ENCODE measurements at places on chromosomes 6 and 20. TPM values are rescaled to one million over a fixed set of nuclear protein-coding genes. Genes with fewer than 3 reads are reported as not detected.

Gene MATN4
- total RNA-seq, result not detected

Gene NOX3
- not detected for total RNA-seq

Gene CLIC5
- total RNA-seq, result not detected

Gene ZNF165
- 0.84 TPM for total RNA-seq

Gene PRSS16
- 4.1 TPM for total RNA-seq

Gene ISM1
- not detected for total RNA-seq

Gene PRPH2
- total RNA-seq, result not detected

Gene DDRGK1
- 81.4 TPM for total RNA-seq

DNA sequence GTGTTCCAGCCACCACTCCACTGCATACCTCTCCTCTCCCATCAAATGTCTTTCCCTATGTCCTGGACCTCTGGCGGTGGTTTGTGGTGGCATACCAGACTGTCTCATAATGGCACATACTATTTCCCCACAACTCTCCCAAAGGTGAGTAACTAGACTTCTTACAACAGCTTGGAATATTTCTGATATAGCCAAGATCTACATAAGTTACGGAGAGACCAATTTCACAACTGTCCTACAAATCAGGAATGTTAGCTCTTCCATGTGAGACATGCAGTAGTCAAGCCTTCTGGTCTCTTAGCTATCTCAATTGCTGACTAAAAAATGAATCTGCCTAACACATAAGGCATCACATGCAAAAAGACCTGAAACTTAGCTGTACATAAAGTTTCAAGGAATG, 588.9 kb downstream of the RNF144B start:
- DNase-seq, result no peak

GRCh38 chr6:11538819-11539468, 1.4 kb downstream of the TMEM170B start:
- DNase-seq, result no peak

- DNase-seq, result no peak
Measured at GRCh38 chr6:113077794-113078193, 730.7 kb downstream of the RFPL4B start.

- no peak for DNase-seq
Measured at GRCh38 chr6:110875548-110876169, 1.1 kb downstream of the AMD1 start.

DNA sequence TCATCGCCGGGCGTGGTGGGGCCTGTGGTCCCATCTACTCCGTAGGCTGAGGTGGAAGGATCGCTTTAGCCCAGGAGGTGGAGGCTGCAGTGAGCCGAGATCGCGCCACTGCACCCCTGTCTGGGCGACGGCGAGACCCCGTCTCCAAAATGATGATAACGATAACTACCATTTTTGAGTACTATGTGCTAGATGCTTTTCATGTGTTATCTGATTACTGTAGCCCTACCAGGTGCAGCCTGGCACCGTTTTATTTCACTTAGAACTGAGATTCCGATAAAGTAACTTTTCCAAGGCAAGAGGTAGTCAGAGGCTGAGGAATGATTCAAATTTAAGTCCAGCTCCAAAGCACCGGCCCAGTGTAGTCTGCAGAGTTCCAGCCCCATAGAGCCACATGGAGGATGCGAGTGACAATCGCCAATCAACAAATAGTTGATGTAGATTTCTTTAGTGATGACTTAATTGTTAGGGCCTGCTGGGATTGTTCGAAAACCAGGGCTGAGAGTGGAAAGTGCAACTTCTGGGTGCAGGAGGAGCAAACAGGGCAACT, 727 bp downstream of the ERMARD start:
- DNase-seq, result no peak

- no peak for DNase-seq
Measured at GRCh38 chr6:47424436-47424836, 53.2 kb upstream of the CD2AP start.

- no peak for DNase-seq
Measured at GRCh38 chr6:52953911-52954839, 40.9 kb downstream of the GSTA4 start.

GRCh38 chr20:19934792-19935491, 82.2 kb upstream of the NAA20 start:
- DNase-seq, result no peak

- DNase-seq, result no peak
Measured at GRCh38 chr6:137973201-137973600, 106.1 kb downstream of the TNFAIP3 start.

DNA sequence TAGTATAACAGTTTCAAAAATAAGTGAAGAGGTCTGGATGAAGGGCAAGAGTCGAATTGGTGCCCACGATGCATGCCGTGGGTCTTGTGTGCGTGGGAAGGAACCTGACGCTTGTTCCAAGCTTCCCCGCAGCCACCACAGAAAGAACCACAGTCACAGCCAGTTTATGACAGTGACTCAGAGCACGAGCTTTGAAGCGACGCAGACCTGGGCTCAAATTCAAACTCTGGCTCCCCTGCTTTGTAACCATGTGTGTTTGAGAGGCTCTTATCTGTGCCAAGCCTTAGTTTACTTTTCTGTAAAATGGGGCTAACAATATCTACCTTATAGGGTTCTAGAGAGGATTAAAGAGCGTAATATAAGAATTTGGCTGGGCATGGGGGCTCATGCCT, 65.5 kb downstream of the SYNJ2 start:
- DNase-seq, result no peak

GRCh38 chr6:157635388-157636244, 187.4 kb upstream of the SNX9 start:
- no peak for DNase-seq

- no peak for DNase-seq
Measured at GRCh38 chr6:100346203-100346602, 118.5 kb downstream of the SIM1 start.

- DNase-seq, result no peak
Measured at GRCh38 chr20:19008497-19008896, 194.9 kb downstream of the SCP2D1 start.

DNA sequence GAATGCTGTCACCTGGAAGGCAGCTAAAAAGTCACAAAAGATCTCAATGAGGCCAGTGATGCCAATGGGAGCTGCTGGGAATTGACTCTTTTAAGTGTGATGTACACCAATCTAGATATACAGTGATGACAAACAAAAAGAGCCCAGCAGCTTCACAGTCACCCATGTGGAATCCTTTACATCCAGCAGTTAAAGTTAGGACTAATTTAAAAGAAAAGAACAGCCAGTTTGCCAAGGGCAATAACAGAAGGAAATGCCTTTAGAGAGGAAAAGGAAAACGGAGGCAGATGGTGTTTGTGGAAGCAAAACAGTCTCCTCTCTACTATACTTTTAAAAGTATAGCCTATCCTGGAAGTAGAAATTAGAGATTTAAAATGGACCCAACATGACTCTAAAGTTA, 873.5 kb downstream of the EPHA7 start:
- DNase-seq, result no peak

DNA sequence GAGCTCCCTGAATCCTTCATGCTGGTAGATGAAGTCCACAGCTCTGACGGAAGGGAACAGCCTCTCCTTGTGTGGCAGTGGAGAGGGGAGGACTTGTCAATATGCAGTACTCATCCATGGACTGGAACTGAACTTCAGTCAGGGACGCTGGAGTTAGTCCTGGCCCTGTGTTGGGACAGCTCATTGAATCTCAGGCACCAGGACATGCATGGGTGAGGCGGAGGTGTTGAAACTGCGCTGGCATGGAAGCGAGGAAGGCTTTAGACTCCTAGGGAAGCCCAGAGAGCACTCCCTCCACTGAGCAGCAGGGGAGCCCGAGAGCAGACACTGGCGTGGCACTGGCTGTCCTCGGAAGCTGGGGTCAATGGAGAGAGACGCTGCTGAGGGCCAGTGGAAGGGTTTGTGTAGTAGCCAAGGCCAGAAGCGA, 161.3 kb upstream of the GGTLC1 start:
- peak; percentile 8 for DNase-seq

GRCh38 chr6:73123632-73124329, 101.5 kb downstream of the KHDC1L start:
- DNase-seq, result no peak

GRCh38 chr20:47181056-47181862, 175.2 kb downstream of the ZMYND8 start:
- DNase-seq, result peak; percentile 43

- no peak for DNase-seq
Measured at GRCh38 chr6:16031278-16031981, 97.5 kb upstream of the MYLIP start.

DNA sequence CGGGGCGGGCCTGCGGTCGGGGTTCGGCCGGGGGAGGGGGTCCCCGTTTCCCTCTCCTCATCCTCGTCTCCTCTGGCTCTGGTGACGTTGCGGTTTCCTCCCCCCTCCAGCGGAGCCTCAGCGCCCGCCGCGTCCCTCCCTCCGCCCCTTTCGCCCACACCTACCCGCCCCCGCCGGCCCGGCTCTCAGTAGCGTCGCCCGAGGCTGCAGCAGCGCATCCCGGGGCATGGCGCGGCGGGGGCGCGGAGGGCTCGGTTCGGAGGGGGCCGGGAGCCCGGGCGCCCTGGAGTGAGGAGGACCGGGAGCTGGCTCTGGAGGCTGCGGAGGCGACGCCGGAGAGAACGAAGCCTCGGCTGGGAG, at the start of gene DSE:
Gene DSE (plus strand): TSS at position 188 of the 360 bp plus-strand sequence. CDS start 28,304 bp downstream, outside the sequence.
- DNase-seq, result no peak

DNA sequence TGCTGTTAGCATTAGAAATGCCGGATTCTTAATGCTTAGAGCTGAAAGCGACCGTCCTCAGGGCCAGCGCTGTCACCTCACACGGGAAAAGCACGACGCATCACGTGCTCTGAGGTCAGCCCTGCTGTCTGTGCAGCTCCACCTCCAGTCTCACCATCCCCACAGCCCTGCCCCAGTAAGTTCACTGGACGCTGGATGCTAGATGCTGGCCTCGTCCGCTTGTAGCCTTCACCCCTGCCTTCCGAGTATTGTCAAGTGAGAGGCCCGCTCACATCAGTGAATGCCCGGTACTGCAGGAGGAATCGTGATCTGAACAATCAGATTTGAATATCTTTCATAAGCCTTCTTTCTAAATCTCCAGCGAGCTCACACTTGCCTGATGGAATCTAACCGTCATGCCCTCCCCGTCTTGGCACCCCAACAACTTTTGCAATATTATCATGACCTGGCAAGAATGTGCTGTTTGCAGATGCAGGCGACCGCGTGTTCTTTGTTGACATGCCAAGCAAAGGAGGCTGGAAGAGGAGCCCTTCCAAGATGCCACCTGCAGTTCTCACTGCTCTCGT, 64.9 kb downstream of the DLL1 start:
- DNase-seq, result peak; percentile 45

DNA sequence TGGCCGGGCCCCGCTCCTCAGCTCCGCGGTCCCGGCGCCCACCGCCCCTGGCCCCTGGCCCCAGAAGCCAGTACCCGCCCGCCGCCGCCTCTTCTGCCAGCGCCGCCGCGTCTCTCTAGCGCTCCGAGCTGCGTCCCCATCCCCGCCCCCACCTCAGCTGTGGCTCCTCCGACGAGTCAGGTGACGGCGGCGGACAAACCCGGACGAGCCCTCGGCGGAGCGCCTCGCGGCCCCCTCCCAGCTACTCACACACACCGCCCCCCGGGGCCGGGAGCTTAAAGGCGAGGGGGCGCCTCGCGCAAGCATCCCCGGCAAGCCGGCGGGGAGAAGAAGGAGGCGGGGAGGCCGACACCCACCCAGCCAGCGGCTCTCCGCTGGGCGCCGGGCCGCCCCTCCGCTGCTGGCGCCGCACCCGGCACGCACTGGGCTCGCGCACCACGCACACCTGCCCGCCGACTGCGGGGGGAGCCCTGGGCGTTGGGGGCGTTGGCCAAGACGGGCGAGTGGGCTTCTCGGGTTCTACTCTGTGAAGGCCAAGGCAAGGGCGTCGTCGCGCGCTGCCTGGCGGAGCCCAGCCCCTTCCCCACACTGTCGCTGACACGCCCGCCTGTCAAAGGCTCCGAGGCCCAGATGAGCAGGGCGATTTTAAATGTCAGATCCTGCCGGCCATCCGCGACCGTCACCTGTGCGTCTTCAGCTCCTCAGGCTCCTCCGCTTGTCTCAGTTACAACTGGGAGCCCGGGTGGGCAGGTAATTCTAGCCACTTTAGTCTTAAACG, at the start of gene SNAP91:
Gene SNAP91 (minus strand): TSS at position 132 of the 778 bp plus-strand sequence. CDS start 1,174 bp downstream, outside the sequence.
- DNase-seq, result peak; percentile 21

DNA sequence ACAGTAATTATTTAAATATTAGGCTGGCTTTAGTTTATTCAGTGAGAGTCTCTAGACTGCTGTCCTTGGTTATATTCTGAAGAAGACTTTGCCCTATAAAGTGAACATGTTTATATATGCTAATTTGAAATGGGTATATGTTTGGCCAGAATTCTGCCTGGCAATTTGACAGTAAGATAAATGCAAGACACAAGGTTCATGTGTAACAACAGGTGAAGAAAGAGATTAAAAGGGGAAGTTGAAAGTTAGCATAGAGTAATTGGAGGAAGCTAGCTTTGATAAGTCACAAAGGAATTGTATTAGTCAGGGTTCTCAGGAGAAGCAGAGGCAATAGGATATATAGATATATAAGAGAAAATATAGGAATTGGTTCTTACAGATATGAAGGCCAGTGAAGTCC, 191.4 kb downstream of the CENPW start:
- DNase-seq, result no peak

- DNase-seq, result no peak
Measured at GRCh38 chr20:18989736-18990474, 176.3 kb downstream of the SCP2D1 start.

DNA sequence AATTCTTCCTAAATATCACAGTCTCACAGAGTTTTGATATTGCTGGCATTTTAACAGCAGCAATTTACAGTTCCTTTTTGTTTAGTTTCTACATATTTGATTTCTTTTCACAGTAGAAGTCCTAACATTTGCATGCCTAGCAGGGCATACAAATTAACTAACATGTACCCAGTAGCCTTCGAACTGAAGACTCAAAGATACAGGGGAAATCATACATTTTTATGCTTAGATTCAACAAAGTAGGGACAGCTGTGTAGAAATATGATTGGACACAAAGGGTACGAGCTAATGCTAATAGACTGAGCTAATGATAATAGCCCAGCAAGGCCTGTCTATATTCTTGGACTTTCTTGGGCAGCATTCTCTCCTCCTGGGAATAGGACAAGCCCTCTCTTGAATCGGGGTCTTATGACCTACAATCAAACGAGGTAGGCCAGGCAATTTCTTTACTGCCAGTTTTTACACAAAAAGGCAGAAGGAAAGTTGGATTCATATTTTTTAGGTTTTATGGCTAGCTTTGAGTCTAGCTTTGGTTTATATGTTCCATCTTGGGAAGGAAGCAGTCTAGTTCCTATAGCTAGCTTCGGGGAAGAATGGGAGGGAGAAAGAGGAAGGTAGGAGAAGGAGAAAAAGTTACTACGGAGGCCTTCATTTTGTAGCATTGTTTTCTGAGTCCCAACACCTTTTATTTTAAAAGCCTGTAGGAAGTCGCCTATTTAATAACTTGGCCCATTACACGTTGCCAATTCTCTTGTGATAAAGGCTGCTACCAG, 115.8 kb downstream of the HFE start:
- DNase-seq, result no peak

All from NCI-H460 (cell line).